Suppressor macrophage treated with lipopolysaccharide for 4 hours (primary cell): ENCODE measurements at places on chromosomes 16 and 17.

GRCh38 chr16:57529391-57530103, 6.8 kb downstream of the CCDC102A start:
- no peak for DNase-seq

DNA sequence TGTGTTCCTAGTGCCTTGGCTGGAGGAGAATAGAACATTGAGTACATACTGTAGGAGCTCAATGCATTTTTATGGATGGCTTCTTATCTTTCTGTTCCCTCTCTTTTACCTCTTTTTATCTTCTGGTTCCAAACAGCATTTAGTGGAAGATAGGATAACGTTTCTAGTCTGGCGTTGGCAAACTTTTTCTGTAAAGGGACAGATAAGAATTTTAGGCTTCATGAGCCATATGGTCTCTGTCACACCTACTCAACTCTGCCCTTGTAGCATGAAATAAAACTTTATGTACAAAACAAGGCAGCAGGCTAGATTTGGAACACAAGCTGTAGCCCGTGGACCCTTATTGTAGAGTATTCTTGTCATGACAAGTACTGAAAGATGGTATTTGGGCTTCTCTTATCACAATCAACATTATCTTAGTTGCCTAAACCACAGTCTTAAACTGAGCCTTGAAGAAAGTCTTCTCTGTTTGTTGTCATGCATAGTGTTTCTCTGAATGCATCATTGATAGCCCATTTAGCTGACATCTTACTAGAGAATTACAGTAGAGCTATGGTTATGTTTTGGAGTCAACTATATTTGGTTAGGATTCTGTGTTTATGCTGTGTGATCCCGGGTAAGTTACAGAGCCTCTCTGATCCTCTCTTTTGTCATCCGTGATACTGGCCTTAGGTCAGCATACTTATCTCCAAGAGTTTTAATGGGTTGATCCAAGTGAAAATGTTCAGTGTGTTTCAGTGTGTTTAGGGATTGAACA, 80.2 kb downstream of the HS3ST4 start:
- no peak for DNase-seq

DNA sequence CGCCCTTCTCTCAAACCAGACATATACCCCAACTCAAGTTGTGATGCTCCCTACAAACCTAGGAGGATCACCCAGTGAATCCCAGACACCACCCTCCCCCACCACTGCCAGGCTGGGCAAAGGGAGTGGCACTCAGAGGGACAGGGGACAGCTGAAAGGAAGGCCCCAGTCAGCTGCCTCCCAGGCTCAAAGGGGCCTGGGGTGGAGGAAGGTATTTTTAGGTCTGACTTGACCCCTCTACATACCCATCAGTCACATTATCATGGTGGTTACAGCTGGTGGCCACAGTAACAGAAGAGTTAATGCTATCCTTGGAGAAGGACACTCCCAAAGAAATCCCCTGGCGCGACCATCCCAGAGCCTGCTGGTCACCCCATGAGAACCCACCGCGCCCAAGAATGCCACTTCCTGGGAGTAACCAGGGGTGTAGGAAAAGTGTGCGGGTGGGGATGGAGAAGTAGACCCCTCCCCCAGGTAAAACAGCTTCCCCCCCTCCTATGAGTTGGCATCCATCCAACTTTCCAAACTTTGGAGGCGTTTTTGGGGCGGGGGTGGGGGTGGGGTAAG, 1.1 kb downstream of the CACNB1 start:
- DNase-seq = no peak

DNA sequence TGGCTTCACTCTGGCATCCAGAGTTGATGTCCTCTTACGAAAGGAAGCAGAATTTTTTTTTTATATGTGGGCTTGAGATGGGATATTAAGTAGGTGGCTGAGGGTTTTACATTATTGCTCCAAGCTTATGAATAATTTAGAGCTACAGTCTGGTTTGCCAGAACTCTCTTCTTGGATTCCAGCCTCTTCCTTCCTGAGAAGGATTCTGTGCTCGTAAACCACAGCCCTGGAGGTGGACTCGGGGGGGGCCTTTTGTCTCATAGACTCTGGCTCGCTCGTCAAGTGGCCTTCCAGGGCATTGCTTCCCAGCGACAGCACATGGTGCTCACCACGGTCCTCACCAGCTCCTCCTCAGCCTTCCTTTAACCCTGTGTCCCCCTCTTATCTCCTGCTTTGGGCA, 43.2 kb downstream of the TMEM11 start:
- DNase-seq = no peak

- peak; percentile 51 for DNase-seq
Observed at GRCh38 chr17:78133971-78134898, 3.7 kb downstream of the TMC8 start.

DNA sequence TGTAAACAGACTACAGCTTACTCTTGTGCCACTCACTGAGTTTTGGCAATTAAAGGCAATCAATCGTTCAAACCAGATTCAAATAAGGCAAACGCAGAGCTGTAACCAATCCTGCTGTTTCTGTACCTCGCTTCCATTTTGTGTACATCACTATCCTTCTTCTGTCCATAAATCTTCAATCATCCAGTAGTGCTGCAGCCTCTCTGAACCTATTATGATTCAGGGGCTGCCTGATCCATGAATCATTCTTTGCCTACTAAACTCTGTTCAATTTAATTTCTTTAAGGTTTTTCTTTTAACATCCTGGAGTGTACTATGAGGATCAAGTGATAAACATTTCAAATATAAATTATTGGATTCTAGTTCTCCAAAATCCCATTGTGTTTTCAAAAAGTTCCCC, 93.9 kb downstream of the CEP112 start:
- no peak for DNase-seq

GRCh38 chr17:64067657-64068056, 47.2 kb upstream of the ICAM2 start:
- peak; percentile 78 for DNase-seq

DNA sequence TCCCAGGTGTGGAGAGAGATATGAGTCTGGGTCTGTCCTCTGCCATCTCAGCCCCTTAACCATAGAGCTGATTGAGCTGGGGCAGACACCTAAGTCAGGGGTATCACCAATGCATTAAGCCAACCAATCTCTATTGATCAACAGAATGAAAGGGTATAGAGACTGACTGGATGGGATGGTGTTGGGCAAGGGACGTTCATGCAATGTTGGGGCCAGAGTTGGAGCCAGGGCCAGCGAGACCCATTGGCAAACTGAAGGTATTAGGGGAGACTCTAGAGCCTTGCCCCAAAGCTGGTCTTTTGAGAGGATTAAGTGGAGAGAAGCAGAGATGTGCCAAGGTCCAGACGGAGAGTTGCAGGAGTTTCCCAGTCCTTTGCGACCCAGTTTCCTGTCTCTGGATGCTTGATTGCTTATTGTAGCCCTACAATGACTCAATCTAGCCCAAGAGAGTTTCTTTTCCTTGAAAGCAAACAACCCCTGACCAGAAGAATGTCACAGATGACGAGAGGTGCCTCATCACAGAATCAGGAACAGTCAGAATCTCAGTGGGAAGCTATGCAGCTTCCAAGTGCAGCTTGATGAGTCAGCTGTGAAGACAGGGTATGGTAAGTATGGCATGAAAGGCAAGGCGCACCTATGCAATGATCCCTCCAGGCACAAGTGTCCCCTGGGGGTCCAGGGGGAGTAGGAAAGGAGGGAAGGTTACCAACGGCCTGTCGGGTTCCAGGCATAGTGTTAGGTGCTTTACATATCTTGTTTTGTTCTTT, 137.2 kb downstream of the UTP18 start:
- DNase-seq = peak; percentile 12

- no peak for DNase-seq
Observed at GRCh38 chr16:14502256-14502875, 127.7 kb downstream of the PARN start.

GRCh38 chr16:63192980-63193379, 1156.7 kb upstream of the CDH8 start:
- DNase-seq = no peak

DNA sequence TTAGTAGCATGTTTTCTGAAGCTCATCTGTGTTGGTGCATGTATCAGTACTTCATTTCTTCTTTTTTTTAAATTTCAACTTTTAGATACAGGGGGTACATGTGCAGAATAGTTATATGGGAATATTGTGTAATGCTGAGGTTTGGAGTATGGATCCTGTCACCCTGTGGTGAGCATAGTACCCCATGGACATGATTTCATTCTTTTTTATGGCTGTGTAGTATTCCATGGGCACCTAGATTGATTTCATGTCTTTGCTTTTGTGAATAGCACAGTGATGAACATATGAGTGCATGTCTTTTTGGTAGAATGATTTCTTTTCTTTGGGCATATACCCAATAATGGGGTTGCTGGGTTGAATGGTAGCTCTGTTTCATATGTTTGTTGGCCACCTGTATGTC, 55.0 kb upstream of the NOL11 start:
- no peak for DNase-seq

GRCh38 chr17:66777689-66778225, 57.2 kb upstream of the CACNG5 start:
- DNase-seq = no peak

DNA sequence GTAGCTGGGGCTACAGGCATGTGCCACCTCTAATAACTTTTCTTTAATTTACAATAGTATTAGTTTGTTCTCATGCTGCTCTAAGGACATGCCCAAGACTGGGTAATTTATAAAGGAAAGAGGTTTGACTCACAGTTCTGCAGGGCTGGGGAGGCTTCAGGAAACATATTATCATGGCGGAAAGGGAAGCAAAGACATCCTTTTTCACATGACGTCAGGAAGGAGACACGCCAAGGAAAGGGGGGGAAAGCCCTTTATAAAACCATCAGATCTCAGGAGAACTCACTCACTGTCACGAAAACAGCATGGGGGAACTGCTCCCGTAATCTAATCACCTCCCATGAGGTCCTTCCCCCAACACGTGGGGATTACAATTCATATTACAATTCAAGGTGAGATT, 18.3 kb downstream of the IL4R start:
- DNase-seq = peak; percentile 78

GRCh38 chr17:3527896-3528295, 29.7 kb downstream of the TRPV3 start:
- DNase-seq = no peak

DNA sequence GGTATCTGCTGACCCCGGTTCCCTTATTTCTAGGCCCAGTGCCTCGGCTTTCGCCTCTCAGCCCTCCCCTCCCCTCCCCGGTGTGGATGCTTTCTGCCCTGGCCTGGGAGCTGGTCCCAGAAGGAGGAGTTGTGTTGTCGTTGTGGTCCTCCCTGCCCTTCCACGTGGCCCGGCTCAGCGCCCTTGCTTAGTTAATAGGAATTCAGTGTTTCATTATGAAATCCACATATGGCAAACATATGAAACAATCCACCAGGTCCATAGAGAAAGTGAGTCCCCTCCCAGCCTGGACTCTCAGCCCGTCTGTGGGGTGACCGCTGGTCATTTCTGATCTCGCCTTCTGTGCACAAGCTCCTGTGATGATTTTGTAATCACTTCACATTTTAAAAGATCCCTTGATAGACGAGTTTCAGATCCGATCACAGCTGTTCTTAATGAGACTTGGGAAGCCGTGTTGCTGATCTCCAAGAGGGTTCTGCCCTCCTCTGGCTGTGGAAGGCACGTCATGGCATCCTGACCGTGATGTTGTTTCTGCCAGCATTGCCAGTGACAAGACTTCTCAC, 112.1 kb downstream of the BANP start:
- no peak for DNase-seq

DNA sequence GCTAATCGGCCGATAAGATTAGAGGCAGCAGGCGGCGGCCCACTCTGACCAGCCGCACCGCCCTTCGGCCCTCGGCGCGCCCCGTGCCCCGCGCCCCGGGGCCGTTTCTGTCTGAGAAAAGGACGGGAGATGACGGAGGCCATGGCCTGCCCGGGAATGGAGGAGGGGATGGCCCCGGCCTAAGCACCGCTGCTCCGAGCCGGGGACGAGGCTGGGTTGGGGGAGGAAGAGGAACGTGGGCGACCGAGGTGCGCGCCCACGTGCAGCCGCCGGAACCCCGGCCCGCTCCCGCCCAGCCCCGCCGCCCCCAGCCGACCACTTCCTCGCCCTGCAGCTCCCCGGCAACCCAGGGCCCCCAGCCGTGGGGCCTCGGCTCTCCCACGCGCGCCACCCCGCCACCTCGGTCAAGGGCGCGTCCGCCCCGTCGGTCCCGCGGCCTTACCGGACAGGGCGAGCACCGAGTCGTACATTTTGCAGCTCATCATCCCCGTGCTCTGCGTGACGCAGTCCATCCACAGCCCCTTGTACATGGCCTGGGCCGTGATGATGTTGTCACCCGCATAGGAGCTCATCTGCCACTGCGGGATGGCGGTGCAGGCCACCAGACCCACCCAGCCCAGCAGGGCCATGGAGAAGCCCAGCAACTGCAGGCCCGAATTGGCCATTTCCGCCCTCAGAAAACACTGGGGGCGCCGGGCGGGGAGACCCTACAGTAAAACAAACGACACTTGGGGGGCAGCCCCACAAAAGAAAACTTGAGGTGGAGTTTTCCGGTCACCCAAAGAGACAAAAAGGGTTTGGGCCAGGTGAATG, 693 bp downstream of the CLDN7 start:
- no peak for DNase-seq

DNA sequence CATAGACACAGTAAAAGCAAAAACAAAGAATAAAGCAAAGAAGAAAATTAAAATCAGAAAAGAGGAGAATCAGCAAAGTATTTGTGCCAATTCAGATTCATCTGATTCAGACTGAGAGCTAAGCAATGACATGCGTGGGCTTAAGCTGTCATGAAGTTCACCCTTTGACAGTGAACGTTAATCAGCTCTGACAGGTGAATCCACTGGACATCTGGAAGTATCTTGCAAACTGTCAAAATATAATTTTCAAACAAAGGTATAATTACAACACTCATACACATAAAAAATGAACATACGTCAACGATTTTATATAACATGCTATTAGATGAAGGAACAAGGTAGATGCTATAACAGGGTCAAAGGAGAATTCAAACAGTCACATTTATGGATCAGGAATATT, 596.3 kb upstream of the SALL1 start:
- DNase-seq = no peak

- DNase-seq = no peak
Observed at GRCh38 chr17:413706-414380, 61.2 kb upstream of the RPH3AL start.

DNA sequence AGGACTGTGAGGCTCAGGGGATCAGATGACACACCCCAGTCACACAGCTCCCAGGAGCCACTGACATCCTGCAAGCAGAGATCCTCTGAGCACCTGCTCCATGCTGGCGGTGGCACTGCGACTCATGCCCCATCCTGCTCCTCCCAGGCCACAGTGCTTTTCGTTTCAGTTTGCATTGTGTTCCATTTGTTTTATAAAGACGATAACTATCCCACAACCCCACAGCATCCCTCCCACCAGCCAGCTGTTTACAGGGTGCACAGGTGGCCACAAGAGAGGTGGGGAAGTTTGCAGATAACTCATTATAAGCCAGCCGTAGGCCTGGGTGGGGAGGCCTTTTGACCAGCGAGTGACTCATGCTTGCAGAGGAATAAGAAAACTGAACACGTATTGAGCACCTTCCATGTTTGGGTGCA, 28.2 kb downstream of the BCO1 start:
- no peak for DNase-seq

- DNase-seq = no peak
Observed at GRCh38 chr17:18040261-18040858, 1.2 kb downstream of the GID4 start.

- DNase-seq = no peak
Observed at GRCh38 chr16:51271156-51271701, 120.2 kb upstream of the SALL1 start.

GRCh38 chr16:69364088-69364487, 12.5 kb upstream of the TMED6 start:
- no peak for DNase-seq
